ENCODE measurements at places on chromosomes 4 and X. TPM values are rescaled to one million over a fixed set of nuclear protein-coding genes. Genes with fewer than 3 reads are reported as not detected.

DNA sequence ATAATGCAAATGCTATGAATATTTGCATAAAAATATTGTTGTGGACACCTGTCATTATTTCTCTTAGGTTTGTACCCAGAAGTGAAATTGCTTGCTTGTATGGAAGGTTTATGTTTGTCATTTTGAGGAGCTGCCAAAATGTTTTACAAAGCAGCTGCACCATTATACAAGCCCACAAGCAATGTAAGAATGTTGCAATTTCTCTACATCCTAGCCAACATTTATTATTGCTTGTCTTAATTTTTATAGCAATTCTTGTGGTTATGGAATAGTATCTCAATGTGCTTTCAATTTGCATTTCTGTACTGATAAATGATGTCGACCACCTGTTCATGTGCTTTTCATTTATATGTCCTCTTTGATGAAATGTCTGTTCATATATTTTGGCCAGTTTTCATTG lies 18.7 kb upstream of the RBMX start:
- no peak for DNase-seq

The ASIC5 gene
- not detected for total RNA-seq

GRCh38 chr4:25844961-25845712 lies 17.7 kb downstream of the SEL1L3 start:
- no peak for DNase-seq

The SFRP2 gene
- total RNA-seq = not detected

The SLC2A9 gene
- 3.6 TPM for total RNA-seq

- no peak for DNase-seq
Measured at GRCh38 chr4:62080431-62080830, 880.3 kb downstream of the ADGRL3 start.

The CCNI gene
- total RNA-seq = 385 TPM

- DNase-seq = no peak
Measured at GRCh38 chr4:17173300-17173699, 274.9 kb upstream of the LDB2 start.

The TRIM75 gene
- not detected for total RNA-seq

GRCh38 chr4:142815834-142816233 lies 30.3 kb downstream of the INPP4B start:
- no peak for DNase-seq

DNA sequence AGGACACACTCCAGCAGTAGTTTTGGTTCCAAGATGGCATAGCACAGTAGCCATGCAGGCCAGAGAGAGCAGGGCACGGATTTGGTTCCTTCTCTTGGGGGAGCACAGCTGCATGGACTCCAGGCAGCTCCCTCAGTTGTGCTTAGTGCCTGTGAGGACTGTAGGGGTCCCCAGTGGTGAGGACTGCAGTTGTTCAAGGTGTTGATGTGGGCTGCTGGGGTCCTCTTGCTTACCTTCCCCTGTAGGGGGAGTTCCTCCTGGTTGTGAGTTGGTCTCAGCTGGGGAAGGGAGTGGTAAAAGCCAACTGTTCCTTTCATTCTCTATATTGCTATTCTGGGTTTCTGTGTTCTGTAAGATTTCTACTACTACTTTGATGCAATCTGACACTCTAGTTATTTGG lies 606.5 kb downstream of the MAGEB5 start:
- DNase-seq = no peak

GRCh38 chrX:41108463-41109205 lies 23.4 kb downstream of the USP9X start:
- DNase-seq = no peak

DNA sequence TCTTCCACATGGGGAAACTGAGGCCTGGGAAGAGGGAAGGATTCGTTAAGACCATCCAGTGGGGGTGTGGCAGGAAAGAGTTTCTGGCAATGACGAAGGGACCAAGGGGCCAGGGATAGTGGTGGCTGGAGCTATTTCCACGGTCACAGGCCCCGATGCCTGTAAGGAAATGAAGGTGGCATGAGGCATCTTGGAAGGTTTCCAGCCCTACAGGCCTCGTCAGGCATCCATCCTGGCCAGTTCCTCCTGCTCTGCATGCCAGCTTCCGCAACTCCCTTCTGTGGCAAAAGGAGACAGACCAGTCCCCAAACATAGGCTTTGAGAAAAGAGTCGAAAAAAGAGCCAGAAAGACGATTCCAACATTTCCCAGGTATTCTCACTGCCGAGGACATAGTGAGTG lies 9.2 kb upstream of the C4orf50 start:
- DNase-seq = no peak

The TSPAN6 gene
- total RNA-seq = 1.1 TPM

DNA sequence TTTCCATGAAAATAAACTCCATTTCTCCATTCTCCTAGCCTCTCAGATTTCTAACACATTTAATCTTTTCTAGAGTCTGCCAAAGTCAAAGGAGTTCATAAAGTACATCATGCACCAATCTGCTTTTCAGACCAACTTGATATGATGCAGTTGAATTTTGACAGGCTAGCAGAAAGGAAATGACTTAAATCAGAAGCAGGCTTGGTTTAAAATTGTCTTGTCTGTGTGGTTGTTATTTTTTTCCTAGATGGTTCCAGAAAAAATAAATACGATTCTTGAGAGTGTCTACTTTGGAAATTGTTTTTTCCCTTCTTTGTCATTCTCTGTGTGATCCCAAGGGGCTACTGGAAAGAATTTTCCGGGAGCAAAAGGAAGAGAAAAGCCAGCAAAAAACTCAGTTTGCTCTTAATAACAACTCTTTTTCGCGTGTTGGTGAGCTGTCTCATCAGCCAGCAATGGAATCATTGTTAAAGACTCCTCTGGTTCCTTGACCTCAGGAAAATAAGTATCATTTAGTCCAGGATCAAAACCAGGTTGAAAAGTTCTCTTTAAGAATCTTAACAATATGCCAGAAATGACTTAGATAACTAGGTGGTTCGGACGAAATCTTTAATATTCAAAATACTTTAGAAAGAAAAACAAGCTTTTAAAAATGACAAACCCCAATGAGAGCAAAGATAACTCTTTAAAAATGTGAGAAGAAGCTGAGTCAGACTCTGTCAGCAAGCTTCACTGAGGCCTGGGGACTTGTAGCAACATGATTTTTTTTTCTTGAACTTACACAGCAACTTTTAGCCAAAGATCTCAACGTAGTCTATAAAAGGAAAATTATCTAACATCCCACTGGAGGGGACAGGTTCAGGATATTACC lies 49.7 kb upstream of the GAB1 start:
- DNase-seq = no peak

GRCh38 chr4:93342738-93343137 lies 485.8 kb upstream of the ATOH1 start:
- DNase-seq = no peak

DNA sequence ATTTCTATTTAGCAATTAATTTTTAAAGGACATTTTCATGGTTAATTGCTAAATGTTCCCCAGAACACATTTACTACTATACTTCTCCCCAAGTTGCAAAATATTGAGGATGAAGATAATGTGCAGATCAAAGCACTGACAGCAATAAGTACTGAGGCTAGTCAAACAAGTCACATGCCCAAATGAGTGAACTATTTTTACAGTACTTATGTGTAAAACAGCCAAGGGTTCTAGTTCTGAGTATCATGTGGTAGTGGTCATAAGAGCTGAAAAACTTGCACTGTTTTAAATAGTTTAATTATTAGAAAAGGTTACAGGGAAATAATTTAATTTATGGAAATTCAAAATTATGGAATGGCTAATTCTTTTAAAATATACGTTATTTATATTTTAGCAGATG lies 3.8 kb downstream of the GALNTL6 start:
- DNase-seq = no peak

DNA sequence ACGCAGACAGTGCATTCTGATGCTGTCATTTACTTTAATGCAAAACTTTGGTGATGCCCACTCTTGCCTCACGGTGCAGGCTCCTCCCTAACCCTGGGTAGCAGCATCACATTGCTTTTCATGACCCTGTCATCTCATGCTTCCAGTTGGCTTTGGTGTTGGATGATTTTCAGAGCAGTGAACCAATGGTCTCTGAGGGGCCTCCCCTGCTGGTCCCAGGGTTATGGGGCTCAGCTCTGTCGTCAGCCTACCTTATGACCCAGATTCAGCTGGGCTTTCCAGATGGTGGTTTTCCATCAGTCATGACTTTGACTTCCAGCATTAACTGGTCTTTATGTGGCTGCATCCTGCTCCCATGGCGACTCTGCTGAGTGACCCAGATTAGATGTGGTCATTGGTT lies 56.0 kb downstream of the NOP14 start:
- no peak for DNase-seq

The PPP2R2C gene
- total RNA-seq = not detected

DNA sequence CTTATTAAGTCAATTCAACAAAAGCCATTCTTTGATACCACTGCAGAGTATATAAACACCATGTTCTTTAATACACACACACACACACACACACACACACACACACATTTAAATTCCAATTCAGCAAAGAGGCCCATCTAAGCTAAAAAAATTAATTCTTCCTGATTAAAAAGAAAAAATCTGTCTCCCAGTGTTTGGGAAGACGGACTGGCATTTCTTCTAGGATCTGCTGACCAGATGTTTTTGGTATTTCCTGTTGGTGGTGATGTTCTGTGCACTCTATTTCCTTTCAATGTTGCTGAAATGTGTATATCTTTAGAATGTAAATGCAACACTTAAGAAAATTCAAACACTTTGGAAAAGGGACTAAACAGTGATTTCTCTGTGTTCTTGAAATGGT lies 243.8 kb downstream of the THOC2 start:
- DNase-seq = no peak

The ERCC6L gene
- total RNA-seq = not detected

The GAGE12J gene
- total RNA-seq = not detected

DNA sequence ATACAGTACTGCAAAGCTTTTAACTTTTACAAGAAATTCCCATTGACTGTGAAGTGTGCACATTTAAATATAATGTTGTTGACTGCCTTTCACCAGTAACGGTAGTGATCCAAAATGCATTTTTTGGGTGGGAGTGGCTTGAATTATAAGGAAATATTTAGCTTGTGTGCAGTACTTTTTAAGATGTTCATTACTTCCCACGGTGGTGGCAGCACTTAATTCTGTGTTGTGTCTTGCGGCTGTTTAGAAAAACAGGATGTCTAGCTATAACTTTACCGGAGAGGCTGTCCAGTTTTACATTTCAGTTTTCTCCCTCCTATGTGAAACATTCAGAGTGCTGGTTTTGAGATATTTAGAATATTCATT lies 1.7 kb downstream of the TMEM131L start:
- DNase-seq = peak; percentile 74

DNA sequence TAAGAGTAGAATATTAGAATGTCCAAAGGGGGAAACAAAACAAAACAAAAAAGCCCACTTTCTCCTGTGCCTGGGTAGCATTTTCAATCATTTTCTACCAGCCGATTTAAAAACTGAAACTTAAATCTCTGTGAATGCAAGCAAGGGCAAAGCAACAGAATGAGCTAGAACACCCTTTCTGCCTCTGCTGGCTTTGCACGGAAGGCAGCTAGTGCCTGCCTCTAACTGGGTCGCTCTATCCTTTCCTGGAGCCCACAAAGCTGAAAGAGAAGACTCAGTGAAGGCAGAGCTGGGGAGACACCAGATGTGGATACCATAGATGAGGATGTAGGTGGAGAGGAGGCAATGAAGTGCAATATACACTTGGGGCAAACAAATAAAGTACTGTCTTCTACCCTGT lies 248.9 kb upstream of the TTC29 start:
- no peak for DNase-seq

GRCh38 chr4:70239884-70240591 lies 2.4 kb upstream of the CSN3 start:
- DNase-seq = no peak

- DNase-seq = no peak
Measured at GRCh38 chr4:15667006-15667405, 11.8 kb upstream of the FBXL5 start.

DNA sequence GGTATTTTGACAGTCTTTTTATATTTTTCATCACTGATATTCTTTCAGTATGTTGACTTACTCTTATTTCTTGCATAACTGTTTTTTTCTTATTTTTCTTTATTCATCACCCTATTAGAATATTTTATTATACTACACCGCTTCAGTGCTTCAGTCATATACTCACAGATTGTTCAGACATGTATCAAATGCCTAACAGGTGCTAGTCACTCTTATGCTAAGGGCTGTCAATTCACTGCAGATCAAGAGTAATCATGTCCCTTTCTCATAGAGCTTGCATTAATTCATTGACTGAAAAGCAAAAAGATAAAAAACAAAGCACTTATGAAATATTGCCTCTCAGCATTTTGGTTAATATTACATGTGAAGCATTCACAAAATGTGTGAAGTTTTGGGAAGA lies 1435.6 kb downstream of the STIM2 start:
- DNase-seq = no peak

DNA sequence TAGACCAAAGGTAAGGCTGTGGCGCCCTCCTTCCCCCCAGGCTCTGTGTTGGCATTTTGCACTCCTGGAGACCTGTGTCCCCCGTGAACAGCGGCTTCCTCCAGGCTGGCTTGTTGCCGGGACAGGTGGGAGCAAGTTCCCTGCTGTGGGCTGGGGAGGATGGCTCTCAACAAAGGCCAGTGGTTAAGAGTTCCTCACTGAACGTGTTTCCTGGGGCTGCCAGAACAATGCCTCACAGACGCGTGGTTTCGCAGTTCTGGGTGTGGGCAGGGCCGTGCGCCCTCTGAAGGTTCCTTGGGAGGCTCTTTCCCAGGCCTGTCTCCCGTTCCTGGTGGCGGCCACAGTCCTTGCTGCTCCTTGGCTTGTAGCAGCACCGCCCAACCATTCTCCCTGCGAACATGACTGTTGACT lies 33.4 kb downstream of the NELFA start:
- DNase-seq = no peak

DNA sequence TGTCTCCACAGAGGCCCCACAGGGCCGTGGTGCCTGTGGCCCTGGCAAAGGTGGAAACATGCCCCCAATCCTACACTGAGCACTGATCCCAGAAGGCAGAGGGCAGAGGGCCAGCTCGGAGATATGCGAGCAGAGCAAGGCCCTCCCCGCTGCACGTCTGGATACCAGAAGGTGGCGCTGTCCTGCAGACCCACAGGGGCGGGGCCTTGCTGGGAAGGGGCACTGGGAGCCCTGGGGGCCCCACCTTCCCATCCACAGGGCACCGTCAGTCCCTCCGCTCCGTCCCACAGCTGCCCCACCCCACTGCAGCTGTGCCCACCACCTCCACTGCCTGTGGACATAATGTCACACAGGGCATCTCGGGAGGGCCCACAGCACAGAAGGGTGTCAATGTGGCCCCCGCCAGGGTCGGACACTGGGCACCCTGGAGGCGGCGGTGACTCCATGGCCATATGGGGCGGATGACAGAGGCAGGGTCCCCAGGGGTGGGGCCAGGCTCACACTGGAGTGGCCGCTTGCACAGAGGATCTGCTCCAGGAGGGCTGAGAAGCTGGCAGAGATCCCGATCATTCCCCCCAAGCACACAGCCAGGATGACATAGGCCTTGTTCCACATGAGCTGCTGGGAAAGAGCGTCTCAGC lies 4.8 kb downstream of the SLC49A3 start:
- no peak for DNase-seq

DNA sequence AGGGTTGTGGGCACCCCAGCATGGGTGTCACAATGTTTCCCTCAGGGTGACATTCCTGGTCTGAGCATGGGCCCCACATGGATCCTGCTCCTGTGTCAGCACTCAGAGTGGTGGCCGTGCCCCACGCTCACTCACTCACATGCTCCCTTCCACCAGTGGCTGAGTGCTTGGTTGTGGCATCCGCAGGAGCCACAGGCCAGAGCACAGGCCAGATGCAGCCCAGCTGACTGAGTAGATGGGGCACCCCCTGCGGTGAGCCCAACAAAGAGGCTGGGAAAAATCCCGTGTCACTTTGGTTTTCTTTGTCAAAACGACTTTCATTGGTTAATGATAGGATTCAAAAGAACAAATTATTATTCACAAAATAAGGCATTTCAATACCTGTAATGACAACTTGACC lies 204.6 kb upstream of the ANXA10 start:
- DNase-seq = no peak
